ENCODE measurements at places on chromosomes 16 and 17.

GRCh38 chr16:79370736-79371135, 229.8 kb downstream of the MAF start:
- no peak for DNase-seq

GRCh38 chr16:64434526-64435069, 687.3 kb downstream of the CDH11 start:
- no peak for DNase-seq

- DNase-seq: no peak
Observed at GRCh38 chr16:87847785-87848675, 21.3 kb downstream of the SLC7A5 start.

- no peak for DNase-seq
Observed at GRCh38 chr16:53642094-53642493, 61.6 kb downstream of the RPGRIP1L start.

GRCh38 chr17:42748202-42748907, 3.5 kb upstream of the EZH1 start:
- DNase-seq: no peak

DNA sequence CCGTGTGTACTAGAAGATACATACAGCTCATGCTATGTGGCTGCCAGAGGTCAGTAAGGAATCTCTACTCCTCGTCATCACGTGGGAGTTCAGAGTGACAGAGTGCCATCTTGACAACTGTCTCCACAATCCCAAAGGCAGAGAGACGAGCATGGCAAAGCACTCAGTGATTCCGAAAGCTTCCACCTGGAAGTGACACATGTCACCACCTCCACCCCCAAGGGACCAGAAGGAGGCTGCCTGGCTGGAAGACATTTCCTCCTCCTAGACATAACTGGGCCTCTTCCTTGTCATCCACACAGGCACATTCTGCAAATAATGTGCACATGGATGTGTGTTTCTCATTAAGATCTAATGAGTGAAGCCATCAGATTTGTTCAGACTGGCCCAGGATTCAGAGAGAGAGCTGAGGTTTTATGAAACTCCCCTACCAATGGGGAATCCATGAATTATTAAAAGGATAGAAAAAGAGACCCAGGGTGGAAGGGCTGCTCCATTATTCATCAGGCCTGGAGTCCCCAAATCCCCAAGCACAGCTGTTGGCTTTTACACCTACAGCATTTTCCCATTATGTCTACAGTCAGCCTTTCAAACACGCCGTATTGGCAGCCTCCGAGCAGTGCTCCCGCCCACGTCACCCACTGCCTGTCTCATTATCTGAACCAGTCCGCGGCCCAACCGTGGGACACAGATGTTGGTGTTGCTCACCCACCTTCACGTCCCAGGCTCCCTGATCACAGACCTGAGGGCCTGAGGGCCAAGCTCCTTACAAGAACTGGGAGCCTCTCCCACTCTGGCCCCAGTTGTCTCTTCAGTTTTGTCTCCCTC, 3.3 kb upstream of the CACNG5 start:
- DNase-seq: no peak

GRCh38 chr16:11603331-11603750, 16.6 kb upstream of the LITAF start:
- no peak for DNase-seq

GRCh38 chr17:66837226-66837625, 2.3 kb downstream of the CACNG5 start:
- no peak for DNase-seq

Data from GM13977 (cell line).